ENCODE measurements at places on chromosomes 5 and 9.

DNA sequence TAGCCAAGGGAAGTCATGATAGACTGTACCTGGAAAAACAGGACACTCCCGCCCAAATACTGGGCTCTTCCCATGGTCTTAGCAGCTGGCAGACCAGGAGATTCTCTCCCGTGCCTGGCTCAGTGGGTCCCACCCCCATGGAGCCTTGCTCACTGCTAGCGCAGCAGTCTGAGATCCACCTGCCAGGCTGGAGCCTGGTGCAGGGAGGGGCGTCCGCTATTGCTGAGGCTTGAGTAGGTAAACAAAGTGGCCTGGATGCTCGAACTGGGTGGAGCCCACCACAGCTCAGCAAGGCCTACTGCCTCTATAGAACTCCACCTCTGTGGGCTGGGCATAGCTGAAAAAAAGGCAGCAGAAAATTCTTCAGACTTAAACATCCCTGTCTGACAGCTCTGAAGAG, 10.1 kb upstream of the THG1L start:
- no peak for DNase-seq

DNA sequence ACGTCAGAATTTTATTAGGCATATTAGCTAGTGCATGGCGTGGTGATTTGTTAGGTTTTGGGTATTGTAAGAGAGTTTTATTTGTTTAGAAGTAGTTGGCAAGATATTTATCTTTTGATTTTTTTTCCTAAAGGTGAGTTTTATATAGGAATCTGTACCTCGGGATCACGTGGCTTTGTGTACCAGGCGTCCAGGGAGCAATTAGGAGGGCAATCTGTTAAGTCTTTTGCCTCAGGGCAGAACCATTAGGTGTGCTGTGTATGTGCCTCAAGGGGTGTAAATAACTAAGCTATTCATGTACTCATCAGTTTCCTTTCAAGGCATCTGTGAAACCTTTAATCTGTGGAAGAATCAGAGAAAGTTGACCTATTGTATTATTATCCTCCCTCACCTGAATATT, 39.4 kb downstream of the ZSWIM6 start:
- DNase-seq = no peak

DNA sequence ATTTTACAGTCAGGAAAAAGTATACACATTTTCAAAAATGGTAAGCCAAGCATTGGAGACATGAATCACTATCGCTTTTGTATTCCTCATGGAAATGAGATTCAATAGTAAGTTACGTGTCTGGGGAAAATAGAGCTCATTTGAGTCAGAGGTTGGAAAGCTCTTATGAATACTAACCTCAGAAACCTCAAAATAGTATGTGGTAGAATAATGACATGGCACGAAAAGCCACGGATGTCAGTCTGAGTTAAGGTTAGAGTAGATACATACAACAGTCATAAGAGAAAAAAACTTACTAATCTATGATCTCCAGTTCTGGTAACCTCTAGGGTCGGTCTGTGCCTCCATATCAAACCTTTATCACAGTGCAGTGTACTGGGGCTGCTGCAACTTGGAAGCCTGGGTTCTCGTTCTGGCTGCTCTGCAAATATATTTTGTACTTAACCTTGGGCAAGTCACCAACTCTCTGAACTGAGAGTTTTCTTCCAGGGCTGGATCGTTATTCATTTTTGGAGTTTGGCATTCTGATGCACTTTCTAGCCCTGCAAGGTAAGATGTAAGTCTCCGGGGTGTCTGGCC, 31.8 kb downstream of the MAP1B start:
- DNase-seq = no peak

- no peak for DNase-seq
Observed at GRCh38 chr9:91495450-91495849, 71.8 kb upstream of the NFIL3 start.
